ENCODE measurements at places on chromosomes 2 and 18.

- DNase-seq, result no peak
Measured at GRCh38 chr2:50957896-50958295, 74.0 kb downstream of the NRXN1 start.

GRCh38 chr2:187774551-187775071 lies 220.4 kb upstream of the TFPI start:
- no peak for DNase-seq

GRCh38 chr2:239818531-239819011 lies 206.6 kb downstream of the NDUFA10 start:
- DNase-seq, result no peak

DNA sequence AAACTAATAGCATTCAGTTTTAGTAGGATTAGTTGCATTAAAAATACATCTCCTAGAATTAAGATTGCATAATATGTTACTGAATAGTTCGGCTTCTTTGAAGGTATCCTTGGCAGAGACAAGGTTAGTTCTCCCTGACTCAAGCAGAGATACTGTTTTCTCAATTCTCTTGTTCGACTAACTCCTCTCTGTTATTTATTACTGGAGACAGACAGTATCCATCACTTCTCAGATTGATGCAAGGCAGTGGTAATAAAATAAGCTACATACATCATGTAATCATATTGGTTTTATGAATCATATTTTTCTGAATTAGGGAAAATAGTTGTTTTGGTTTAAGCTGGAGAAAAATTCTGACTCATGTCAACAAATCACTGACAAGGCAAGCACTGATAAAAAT lies 134.8 kb downstream of the SLC8A1 start:
- DNase-seq, result no peak

DNA sequence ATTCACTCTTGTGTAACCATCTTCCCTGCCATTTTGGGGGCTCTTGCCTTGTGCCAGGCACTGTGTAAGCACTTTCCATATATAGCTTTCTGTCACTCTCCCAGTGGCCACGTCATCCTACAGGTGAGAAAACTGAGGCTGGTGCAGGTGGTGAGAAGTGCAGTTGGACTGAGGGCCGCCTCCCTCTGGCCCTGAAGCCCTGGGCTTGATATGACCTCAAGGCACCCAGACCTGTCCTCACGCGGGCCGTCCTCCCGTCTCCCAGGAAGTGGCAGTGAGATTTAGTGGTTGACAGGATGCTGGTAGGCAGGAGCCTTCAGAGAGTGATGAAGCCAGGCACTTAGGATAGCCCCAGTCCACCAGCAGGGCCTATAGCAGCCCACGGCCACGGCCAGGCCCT lies 30.5 kb downstream of the MAL start:
- no peak for DNase-seq

DNA sequence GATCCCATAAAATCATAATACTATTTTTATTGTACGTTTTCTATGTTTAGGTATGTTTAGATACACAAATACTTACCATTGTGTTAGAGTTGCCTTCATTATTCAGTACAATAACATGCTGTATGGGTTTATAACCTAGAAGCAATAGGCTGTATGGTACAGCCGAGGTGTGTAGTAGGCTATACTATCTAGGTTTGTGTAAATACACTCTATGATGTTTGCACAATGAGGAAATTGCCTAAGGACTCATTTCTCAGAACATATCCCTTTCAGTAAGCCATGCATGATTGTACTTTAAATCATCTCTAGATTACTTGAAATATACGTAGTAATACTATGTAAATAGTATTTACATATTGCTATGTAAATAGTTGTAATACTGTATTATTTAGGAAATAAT lies 156.7 kb downstream of the CDCA7 start:
- DNase-seq, result no peak

Measured in activated T-cell treated with anti-CD3 and anti-CD28 coated beads, Interleukin-2, amount 50 U/mL, for 72 hours (primary cell).